ENCODE measurements at places on chromosomes 6 and 20. TPM values are rescaled to one million over a fixed set of nuclear protein-coding genes. Genes with fewer than 3 reads are reported as not detected.

The MROH8 gene
- 3.0 TPM for total RNA-seq

The EDN3 gene
- total RNA-seq: not detected

The PDE10A gene
- total RNA-seq: not detected

The HLA-DQB1 gene
- 17.5 TPM for total RNA-seq

The FKBP1C gene
- total RNA-seq: 1.5 TPM

The TRAPPC3L gene
- total RNA-seq: not detected

The HRH3 gene
- not detected for total RNA-seq

The ITPR3 gene
- 36.6 TPM for total RNA-seq
